ENCODE measurements at places on chromosomes 6 and 20.
A peak's percentile ranks its signal among the peaks of the same experiment; 100 is the strongest.

DNA sequence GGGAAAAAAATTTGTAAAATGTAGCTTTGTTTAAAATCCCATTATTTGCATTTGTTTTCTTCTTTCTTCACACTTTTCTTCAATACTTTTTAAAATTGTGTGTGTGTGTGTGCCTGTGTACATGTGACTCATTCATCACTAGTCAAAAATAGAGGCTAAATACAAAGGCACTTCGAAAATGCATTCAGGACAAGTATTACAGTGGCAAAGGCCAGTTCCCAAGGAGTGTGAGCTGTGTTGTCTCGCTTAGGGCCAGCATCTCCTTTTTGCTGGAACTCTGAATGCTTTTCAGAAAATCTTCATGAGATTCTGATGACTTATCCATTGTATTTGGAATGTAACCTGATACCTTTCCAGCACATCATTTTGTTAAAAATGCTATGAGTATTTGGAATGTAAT, 288.5 kb upstream of the CNR1 start:
- DNase-seq, result no peak

DNA sequence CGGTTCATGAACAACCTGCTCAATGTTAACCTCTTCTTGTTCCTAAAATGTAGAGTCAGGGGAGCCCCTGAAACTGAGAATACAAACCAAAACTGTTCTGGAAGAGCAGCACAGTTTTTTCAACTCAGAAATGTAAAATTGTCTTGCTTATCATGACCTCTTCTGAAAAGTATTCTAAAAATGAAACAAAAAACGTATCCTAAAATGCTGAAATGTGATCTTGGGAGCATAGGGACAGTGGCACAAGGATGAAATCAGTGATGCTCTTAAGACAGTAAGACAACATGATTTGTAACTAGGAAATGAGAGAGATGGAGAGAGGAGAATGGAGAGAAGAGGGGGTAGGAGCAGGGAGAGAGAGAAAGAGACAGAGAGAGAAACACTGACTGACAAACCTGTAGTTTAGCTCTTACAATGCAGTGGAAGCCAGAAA, 27.5 kb downstream of the NCOA7 start:
- DNase-seq, result no peak

DNA sequence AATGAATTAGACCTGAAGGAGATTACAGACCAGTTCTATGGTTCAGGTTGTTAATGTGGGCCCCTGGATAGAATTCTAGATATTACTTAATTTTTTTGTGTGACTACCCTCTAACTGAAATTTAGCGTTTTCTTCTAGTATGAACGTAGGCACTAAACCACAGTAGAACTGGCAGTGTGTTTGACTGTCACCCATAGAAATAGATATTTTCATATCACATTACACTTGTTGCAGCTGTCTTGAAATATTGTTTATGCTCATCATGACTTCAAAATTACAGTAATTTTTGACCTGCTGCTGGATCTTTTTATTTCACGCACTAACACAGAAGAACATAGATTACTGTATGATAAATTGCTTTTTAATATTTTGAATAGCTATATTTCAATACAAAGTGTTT, 31.6 kb downstream of the E2F3 start:
- no peak for DNase-seq

- no peak for DNase-seq
Measured at GRCh38 chr20:62316331-62317166, 13.8 kb downstream of the ADRM1 start.

- DNase-seq, result no peak
Measured at GRCh38 chr20:63162206-63162795, 53.6 kb downstream of the YTHDF1 start.

- no peak for DNase-seq
Measured at GRCh38 chr6:71082033-71082650, 125.3 kb upstream of the B3GAT2 start.

DNA sequence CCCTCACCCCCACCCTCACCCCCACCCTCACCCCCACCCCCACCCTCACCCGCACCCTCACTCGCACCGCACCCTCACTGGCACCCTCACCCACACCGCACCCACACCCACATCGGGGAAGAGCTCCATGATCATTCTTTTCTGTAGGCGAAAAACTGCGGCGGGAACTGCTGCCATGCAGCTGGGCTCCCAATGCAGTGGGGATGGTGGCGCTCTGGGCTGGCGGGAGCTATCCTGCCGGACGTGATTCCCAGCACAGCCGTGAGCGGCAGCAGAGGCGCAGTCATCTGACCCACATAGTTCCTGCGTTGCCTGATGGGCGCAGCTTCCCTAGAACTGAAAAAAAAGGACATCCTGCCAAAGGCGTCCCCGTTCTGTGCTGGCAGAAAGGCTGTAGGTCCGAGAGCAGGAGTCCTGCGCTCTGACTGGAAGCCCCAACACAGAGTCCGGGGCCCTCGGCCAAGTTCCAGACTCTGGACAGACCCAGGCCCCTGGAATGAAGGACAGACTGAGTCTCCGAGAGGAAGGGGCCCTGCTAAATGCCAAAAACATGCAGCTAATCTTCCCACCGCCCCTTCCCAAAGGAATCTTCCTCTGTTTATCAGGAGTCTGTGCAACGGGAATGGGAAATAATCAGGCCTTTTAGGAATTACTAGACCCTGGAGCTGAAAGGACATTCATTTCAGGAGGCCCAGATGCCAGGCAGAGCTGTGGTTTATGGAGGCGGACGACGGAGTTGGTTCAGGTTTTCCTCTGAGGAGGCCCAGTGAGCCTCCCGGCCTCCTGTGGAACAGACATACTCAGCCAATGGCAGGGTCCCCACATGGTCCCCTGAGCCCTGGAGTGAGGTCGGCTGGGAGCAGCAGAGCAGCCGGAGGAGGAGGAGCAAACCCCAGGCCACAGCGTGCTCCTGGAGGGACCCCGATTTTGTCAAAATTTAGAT, 14.1 kb upstream of the TCFL5 start:
- DNase-seq, result peak; percentile 72

DNA sequence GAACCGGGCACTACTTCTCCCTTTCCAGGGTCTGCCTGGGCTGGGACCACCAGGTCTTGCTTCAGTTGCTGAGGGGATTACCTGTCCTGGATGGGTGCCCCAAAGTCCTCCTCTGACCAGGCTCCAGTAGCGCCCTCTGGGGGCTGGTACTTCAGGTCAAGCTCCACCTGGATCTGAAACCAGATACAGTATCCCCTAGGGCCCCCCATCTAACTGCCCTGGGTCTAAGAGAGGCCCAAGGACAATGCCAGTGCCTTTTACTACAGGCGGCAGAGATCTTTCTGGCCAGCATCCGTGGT, 11.2 kb upstream of the SPAG4 start:
- DNase-seq, result no peak

DNA sequence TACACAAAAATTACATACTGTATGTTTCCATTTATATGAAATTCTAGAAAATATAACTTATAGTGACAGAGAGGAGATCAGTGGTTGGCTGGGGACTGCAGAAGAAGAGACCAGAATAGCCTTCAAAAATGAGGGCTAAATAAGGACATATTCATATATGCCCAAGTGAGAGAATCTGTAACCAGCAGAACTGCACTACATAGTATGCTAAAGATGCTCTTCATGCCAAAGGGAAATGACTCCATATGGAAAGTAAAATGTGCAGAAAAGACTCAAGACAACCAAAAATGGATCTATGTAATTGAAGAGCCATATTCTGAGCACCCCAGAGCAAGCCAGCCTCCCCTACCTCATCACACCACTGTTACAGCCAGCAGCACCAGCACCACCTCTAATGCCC, 29.0 kb downstream of the ELOVL2 start:
- no peak for DNase-seq

DNA sequence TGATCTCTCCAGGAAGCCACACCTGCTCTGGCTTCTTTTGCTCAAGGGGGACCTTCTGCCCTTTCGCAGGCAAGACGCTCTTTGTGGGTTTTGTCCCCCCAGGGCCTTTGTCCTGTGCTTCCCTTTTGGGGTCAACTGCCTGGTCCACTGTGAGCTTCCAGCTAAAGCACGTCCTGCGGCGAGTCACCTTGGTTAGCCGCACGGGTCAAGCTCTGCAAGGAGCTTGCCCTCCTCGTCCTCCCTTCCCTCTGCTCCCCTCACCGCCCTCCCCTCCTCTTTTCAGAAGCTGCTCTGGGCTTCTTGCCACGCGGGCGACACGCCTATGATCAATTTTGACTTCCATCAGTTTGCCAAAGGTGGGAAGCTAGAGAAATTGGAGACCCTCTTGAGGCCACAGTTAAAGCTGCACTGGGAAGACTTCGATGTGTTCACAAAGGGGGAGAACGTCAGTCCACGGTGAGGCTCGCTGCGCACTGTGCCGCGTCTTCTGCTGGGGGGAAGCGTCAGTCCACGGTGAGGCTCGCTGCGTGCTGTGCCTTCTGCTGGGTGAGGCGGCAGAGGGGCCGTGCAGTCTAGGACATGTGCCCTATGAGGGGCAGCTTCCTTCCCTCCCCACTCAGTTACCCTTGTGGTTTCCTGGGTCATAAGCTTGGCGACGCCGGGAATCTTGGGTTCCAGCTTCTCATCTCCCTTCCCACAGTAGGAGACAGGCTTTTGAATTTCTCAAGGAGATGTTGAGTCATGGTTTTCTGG, 80.2 kb downstream of the SYNJ2 start:
- no peak for DNase-seq

DNA sequence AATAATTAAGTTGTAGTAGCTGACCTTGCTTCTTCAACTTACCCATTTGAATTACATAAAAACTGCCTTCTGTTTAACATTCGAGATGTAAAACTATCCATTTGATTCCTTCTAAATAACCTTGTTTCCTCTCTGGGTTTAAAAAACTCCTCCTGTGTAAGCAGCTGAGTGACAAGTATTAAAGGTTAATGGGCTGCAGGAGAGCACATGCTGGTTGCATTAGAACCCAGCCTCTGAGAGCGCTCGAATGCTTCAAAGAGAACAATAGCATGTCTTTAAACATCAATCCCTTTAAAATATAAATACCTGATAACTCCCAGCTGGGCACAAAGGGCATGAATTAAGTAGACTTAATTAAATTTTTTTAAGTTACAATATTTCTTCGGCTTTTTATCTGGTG, 215.8 kb downstream of the EYA4 start:
- DNase-seq, result peak; percentile 29

GRCh38 chr6:168867247-168868102, 386.2 kb downstream of the THBS2 start:
- no peak for DNase-seq

GRCh38 chr20:60695226-60696000, 556.6 kb upstream of the CDH4 start:
- DNase-seq, result no peak

DNA sequence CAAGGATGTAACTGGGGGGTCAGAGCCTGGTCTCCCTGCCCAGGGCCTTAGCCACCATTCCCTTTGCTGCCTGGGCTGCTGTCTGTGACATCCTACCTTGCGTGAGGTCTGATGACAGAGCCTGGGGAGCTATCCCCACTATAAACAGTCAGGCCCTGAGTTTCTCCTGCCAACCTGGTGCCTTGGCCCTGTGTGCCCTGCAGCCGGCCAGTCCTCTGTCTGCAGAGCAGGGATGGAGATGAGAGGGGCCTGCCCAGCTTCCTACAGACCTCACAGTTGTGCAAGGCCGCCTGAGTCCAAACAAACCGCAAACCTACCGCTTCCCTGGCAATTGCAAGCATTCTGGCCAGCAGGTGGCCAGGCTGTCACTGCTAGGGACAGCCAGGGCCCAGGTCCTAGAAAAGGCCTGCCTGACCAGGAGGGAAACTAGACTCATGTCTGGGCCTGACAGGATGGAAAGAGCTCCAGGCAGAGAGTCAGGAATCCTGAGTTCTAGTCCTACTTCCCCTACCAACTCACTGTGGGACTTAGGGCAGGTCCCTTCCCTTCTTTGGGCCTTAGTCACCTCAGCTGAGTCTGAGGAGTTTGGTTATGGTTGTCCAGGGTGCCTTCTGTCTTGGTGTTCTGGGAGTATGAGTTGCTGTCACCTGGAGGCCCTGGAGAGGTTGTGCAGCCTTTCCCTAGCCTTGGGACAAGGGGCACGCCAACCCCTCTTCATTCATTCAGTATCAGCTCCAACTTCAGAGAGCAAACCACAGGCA, 86.2 kb downstream of the VEGFA start:
- DNase-seq, result no peak

DNA sequence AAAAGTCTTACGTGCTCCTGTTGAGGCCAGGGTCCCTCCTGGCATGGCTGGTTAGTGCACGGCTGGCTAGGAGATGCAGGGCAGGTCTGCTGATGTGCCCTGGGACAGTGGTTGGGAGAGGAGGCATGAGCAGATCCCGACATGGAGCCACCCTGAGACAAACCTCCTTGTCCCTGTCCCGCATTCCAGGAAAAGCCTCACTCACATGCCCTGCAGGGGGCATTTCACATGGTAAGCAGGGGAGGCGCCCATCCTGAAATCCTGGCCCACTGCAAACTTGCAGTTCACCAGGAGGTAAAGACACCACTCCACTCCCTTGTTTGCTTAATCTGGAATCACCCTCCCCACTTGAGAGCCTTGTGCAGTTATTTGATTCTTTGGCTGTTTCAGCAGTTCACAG, 116.7 kb upstream of the SLC24A3 start:
- DNase-seq, result no peak

Data from left kidney (tissue), 8 donors.